ENCODE measurements at places on chromosomes 3 and 15.

- no peak for DNase-seq
Measured at GRCh38 chr3:148381051-148381450, 316.7 kb upstream of the AGTR1 start.

- no peak for DNase-seq
Measured at GRCh38 chr3:188469228-188469885, 315.4 kb downstream of the LPP start.

DNA sequence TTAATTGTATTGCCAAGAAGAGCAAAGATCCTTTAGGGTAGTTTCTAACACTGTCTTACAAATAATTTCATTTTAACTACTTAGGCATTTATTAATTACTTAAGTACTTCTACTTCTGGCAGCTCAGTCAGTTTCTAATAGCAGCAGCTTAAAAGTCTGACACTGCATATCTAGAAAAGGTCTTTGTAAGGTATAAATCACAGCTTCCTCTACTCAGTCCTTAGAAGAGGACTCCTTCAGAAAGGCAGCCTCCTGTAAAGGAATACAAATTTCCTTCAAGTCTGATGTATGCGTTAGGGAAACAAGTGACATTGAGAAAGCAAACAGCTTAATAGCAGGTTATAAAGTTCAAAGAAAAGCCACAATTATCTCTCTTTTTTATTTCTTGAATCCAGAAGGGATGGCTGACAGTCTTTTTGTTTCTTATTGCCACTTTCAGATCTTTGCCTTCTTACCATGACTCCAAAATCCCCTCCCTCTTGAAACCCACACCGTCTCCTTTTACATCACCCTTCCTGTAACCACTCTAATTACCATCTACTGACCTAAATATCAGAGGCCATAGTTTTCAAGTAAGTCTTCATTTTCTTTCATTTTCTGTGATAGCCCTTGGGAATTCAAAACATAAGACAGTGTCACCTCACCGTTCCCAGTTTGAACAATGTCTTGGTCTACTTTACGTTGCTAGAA is 109.5 kb downstream of the CGGBP1 start:
- no peak for DNase-seq

- no peak for DNase-seq
Measured at GRCh38 chr3:51510996-51511395, 11.2 kb upstream of the DCAF1 start.

DNA sequence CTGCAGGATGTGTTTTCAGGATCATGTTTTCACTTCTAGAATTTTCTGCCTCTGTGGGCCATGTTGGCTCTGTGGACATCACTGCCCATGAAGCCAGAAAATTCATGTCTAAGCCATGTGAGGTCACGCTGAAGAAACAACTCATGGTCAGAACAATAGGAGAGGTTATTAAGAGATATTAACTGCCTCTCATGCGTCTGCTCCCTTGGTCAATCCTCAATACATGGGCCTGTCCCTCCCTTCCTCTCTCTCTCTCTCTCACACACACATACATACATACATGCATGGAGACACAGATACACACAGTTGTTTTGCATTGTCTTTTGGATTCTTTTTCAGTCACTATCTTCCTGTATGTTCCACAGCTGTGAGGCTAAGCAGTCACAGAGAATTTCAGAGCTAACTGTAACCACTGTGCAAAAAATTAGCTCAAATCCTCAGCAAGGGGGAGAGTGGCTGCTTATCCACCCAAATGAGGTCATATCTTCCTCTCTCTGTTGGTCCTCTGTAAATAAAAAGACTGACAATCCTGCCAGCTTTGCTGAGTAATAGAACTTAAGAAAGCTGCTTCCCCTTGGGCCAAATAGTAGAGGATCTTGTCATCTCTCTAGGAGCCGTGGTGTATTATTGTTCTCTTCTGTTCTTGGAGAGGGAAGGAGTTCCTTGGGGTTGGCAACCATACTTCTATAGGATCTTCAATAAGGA is 45.6 kb downstream of the LRTM1 start:
- DNase-seq: no peak

DNA sequence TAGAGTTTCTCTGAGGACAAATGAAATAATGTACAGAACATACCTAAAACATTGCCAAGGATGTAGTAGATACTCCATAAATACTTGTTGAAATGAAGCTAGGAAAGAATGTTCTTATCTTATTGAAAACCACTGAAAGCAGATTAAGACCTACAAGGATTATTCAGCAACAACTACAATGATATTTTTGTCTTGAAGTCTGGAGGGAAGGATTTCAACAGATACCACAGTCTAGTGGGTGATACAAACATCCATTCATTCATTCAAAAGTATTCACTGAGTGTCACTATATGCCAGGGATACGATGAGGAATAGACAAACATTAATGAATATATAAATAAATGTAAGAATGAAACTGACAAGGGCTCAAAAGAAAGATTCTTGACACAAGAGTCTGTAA is 74.7 kb upstream of the THBS1 start:
- DNase-seq: no peak

- DNase-seq: no peak
Measured at GRCh38 chr15:82968066-82968465, 15.5 kb upstream of the HOMER2 start.

Data from activated naive CD4-positive, alpha-beta T cell treated with anti-CD3 and anti-CD28 coated beads for 36 hours (primary cell).